ENCODE measurements at places on chromosomes 1 and 21. TPM values are rescaled to one million over a fixed set of nuclear protein-coding genes. Genes with fewer than 3 reads are reported as not detected.

IQGAP3 gene
- 12.8 TPM for total RNA-seq

- DNase-seq = no peak
Measured at GRCh38 chr1:163171826-163172225, 30.9 kb downstream of the RGS5 start.

GRCh38 chr1:35923791-35924221 lies 7.1 kb upstream of the AGO3 start:
- DNase-seq = no peak

- peak; percentile 54 for DNase-seq
Measured at GRCh38 chr1:230797942-230798365, 50.8 kb downstream of the CAPN9 start.

DNA sequence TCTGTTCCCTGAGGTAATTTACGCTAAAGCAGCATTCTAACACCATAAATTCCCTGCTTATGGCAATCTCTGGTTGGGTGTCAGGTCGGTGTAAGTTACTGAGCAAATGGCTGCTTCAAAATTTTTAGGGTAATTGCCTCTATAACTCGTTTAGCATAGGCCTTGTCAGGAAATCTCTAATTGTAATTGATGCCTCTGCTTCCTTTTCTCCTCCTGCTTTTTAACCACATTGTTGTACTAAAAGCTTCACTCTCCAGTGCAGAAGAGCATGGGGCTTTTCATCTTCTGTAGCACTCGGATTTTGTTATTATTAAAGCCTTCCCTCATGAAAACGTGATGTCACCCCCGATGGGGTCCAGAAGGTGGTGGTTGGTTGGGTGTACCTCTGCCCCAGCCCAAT lies 141.6 kb upstream of the NBPF11 start:
- DNase-seq = no peak

DNA sequence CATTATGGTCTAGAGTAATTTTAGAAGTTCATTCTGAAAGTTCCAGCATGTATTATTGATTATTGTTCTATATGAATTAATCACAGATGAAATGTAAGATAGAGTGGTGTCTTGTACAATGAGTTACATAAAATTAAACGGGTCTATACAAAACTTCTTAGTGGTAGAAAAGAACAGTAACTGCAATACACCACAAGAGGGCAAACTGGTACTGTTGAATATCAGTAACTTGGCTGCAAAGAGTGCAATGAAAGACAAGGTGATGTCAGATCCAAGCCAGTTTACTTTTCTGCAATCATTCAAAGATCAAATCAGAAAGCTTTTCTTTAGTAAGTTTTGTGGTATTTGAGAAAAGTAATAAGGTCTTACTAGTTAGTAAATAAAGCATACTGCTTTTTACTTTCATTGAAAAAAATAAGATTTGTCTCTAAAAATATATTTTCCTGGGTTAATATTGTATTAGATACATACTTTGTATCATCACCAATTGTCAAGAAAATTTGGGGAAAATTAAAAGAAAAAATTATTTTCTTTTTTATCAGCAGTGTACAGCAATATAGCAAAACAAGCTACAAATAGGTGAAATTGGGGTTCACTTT lies 66.4 kb upstream of the BTG3 start:
- DNase-seq = peak; percentile 77

DNA sequence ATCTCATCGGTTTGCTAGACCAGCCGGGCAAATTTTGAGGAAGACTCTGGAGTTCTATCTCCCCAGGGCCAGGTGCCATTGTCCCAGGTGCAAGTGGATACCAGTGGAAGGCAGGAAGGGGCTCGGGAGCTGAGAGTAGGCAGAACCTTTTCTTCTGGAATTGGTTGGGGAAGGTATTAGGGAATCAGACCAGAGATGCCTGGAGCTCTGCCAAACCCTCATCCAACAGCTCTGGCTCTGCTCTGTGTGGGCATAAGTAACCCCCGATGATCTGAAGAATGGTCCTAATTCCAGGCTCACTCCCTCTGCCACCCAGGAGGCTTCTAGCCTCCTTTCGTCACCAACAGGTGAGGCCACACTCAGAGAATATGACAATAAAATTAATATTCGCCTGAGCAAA lies 69.9 kb downstream of the PGBD5 start:
- no peak for DNase-seq

GRCh38 chr1:39368045-39368444 lies 123.4 kb upstream of the BMP8A start:
- no peak for DNase-seq

C8B gene
- not detected for total RNA-seq

DNA sequence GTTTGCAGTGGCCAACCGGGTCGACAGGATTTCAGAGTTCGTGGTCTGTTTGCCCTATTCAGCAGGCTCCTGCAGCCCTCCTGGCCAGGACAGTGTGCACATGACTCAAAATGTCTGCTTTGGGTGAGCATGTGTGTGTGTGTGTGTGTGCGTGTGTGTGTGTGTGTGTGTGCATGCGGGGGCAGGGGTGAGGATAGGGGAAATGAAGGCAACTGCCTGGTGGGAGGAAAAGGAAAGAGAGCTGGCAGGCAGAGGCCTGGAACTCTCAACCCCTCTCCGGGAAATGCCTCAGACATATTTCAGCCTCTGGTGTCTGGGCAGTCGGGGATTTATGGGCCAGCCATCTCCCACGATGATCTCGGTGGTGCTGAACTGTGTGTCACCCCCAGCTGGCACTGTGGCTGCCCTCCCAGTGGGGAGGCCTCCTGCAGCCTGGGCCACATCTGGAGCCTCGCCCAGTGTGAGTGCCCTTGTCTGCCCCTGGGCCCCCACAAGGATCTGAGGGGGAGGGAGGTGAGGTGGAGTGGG lies 15.2 kb downstream of the CDCP2 start:
- DNase-seq = peak; percentile 87

GRCh38 chr1:112818990-112819689 lies 104.0 kb upstream of the PPM1J start:
- no peak for DNase-seq

- DNase-seq = no peak
Measured at GRCh38 chr1:91804546-91805023, 81.4 kb downstream of the TGFBR3 start.

CELA3B gene
- not detected for total RNA-seq

B3GALT2 gene
- total RNA-seq = 3.7 TPM

HPCAL4 gene
- total RNA-seq = not detected

DNA sequence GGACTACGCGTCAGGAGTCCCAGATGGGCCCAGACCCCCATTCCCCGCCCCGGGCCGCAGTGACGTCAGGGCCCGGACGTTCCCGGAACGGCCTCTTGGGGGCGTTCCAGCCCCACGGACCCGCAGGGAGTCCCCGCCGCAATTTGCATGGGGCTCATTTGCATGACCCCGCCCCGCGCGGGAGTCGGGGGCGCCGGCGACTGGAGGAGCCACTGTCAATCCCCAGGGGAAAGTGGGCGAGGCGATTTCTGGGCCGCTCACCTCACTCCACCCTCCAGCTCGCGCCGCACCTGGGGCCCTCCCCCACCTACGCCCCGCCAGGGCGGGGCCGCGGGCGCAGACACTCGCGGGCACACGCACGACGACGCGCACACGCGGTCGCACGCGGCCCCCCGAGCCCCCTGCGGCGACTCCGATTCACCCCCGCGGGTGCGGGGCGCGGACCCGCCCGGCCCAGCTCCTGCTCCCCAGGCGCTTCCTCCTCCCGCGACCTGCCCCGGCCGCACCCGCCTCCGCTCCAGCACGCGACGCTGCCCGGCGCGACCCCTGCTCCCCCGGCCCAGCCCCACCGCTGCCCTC lies 13.2 kb downstream of the AGRN start:
- DNase-seq = no peak

CDC42 gene
- total RNA-seq = 600 TPM

PGBD5 gene
- total RNA-seq = 0.38 TPM

- no peak for DNase-seq
Measured at GRCh38 chr1:80048716-80049115, 1042.2 kb upstream of the ADGRL4 start.

DNA sequence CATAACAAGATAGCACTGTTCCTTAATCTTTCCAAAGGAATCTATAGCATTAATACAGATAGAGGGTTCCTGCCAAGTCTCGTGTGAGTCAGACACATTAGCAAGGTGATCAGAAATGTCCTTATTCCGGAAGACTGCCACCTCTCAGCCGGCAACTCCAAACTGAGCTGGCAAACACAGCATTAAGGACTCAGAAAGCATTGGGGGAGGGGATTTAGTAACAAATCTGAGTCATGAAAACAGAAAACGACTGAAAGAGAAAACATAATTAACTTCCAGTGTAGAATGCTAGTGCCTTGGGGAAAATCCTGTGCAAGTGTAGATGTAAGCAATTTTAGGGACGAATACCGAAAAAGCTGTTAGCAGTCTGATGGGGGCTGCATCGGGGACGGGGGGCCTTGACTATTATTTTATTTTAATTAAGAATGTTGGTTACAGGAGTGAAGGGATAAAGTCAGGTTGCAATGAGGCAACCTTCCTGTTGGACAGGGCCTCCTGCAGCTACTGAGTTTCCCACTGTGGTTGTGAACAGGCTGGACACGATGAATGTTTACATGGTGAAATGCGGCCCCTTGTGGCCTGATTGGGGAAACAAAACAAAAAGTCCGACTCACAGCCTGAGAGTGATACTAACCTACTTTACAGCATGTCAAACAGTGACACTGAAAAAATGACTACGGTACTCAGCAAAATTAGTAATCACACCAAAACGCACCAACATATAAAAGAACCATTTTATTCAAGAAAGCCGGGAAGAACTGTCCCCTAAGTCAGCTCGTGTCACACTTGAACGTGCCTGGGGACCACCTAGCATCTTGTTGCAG lies 20.7 kb downstream of the MIS18A start:
- peak; percentile 82 for DNase-seq

- no peak for DNase-seq
Measured at GRCh38 chr21:14982336-14982735, 82.5 kb downstream of the NRIP1 start.

FAM229A gene
- total RNA-seq = 1.4 TPM

GRCh38 chr1:74363220-74363619 lies 128.0 kb downstream of the TNNI3K start:
- no peak for DNase-seq

TTC39A gene
- 3.5 TPM for total RNA-seq

GRCh38 chr1:11535316-11535715 lies 56.4 kb downstream of the DISP3 start:
- DNase-seq = no peak

DNA sequence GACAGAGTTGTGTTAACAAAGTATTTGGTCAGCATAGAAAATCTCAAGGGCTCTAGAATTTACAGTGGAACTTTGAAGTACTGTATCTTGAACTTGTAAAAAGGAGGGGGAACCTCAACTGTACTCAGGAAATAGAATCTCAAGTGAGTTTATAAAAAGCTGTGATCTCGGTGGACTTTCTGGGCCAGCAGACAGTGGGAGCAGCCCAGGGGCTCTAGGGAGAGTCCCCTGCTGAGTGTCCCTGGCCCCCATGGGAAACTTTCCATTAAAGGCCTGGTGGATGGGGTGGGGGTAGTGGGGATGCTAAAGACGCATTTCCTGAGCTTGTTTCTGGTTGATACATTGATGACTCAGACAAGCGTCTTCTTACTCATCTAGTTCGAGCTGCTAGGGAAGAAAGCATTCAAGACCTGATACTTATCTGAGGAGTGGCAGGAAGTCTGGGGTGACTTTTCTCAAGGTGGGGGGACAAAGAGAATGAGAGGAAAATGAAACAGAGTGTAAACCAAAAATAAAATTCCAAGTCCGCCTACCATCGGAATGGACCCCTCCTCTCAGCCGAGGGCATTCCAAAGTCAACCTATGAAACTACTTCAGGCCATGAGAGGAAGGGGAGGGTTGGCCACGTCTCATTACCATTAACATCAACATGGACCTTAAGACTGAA lies 65.5 kb downstream of the NID1 start:
- DNase-seq = no peak

FAM177B gene
- total RNA-seq = not detected

OLFM3 gene
- total RNA-seq = not detected

KDF1 gene
- not detected for total RNA-seq

GRCh38 chr1:232542633-232543593 lies 87.0 kb downstream of the SIPA1L2 start:
- DNase-seq = no peak

GRCh38 chr1:59282951-59283350 lies 13.9 kb upstream of the FGGY start:
- DNase-seq = no peak

- DNase-seq = no peak
Measured at GRCh38 chr1:178121883-178122282, 28.0 kb downstream of the RASAL2 start.

- DNase-seq = no peak
Measured at GRCh38 chr1:232766241-232766890, 38.9 kb upstream of the MAP10 start.

DNA sequence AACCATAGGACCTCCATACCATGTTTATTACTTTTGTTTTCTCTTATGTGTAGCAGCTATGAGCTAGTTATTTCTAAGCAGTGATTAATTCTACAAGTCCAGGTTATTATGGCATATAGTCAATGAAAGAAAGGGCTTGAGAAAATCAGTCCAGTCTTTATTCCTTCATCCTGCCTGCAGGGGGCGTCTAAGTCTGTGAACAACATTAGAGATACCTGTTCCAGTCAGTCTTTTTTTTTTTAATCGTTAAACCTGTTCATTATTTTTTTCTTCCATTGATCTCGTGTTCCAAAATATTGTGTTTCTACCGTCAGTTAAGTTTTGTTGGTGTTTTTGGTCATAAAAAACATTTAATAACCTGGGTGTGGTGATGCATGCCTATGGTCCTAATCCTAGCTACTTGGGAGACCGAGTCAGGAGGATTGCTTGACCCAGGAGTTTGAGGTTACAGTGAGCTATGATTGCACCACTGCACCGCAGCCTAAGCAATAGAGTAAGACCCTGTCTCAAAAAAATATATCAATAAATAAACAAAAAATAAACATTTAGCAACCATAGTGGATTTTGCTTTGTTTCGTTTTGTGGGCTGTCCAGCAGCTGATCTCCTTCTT lies 29.4 kb upstream of the CD2 start:
- peak; percentile 63 for DNase-seq

DNA sequence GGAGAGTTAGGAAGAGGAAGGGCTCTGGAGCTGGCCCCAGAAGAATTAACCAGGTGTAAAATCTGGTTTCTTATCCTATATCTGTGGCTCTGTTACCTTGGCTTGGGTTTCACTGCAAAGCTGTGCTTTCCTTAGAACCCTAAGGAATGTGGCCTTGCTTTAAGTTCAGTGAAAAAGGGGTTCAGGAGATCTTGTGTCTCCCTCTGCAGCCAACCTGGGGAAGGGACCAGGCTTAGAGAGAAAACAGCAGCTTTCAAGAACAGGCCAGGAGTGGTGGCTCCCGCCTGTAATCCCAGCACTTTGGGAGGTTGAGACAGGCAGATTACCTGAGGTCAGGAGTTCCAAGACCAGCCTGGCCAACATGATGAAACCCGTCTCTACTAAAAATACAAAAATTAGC lies 16.1 kb upstream of the MYCL start:
- DNase-seq = no peak

ALX3 gene
- total RNA-seq = not detected

DNA sequence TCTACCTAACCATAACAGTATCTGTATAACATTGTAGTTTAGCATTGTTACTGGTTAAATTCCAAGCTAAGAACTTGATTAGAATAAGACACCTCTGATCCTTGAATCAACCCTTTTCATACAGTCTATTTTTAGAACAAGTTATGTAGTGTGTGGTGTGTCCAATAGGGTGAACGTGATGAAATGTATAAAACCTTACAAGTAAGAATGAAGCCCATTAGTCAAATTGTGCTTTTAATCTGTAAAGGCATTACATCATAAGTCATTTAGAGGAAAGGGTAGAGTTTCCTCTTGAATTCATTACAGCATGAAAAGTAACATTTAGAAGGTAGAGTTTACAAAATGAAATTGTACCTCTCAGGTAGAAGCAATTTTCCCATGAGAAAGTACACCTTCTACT lies 479.2 kb downstream of the LTN1 start:
- DNase-seq = no peak

- no peak for DNase-seq
Measured at GRCh38 chr21:39079617-39080016, 103.6 kb downstream of the PSMG1 start.

All from dermis microvascular lymphatic vessel endothelial cell (primary cell).